ENCODE measurements at places on chromosomes 4 and X.
A peak's percentile ranks its signal among the peaks of the same experiment; 100 is the strongest.

DNA sequence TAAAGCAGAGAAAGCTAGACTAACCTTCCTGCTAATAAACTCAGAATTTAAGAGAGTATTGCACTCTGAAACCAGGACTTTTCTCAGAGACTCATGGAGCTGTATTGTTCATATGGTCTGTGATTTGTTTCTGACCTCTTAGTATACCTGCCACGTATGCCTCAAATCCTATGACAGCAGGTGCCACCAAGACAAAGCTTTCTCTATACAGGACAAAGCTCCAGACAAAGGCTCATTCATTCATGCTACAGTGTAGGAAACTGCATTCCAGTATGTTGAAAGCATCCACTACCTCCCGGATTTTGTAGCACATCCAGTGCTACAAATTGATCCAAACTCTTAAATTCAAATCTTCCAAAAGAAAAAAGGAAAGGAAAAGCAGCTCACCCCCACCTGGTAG, 178.3 kb downstream of the CHIC2 start:
- DNase-seq, result peak; percentile 82

DNA sequence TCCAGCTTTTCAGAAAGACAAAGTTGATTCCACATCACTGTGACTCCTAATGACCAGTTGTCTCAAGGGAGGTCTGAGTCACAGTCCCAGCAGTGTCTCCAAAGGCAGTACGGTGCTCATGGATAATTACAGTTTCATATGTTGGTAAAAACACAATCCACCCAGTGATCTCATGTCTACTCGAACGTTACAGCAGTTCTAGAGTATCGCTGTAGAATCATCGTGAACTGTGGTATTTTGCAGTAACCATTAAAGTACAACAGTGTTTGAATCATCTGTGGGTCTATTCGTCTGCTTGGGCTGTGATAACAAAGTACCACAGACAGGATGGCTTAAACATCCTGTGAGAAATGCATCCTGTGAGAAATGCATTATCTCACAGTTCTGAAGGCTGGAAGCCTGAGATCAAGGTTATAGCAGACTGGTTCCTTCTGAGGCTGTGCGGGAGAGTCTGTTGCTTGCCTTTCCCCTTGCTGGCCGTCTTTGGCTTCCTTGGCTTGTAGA, 121.1 kb upstream of the SORBS2 start:
- no peak for DNase-seq

- DNase-seq, result peak; percentile 21
Measured at GRCh38 chr4:4990857-4991540, 28.3 kb downstream of the CYTL1 start.

- no peak for DNase-seq
Measured at GRCh38 chr4:105674011-105674410, 34.5 kb downstream of the INTS12 start.

DNA sequence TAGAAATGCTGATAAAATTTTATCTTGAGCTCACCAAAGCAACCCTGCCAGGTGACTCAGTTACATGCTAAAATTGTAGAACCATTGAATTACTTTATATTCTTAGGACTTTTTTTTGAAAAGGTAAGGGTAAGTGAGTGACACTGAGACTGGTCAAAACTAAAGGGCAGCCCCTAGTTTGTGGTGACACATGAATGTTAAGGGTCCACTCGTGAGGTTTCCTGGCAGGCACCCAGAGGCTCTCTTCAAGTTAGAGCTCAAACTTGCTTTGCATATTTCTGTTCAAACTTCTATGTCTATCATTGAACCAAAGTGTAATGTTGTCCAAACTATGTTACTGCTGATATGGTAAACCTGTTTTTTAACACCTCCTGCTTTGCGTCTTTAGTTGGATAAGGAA, 30.5 kb downstream of the TMPRSS11D start:
- no peak for DNase-seq

DNA sequence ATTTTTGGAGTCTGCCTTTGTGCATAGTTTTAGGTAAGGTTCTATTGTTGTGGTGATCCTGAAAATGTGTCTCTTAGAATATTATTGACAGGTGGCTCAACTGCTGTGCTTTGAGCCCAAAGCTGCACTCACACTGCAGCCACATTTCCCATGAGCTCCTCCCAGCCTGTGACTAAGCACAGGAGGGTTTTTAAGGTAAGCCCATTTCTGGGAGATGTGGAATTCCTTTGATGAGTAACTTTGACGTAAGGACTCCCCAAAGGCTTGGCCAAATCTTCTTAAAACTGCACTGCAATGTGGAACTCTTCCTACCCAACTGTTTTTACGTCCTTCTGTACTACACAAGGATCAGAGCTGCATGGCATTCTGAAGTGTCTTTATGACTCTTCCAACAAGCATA, 20.0 kb upstream of the TMPRSS11A start:
- DNase-seq, result no peak

GRCh38 chr4:97144199-97144598, 999.1 kb downstream of the STPG2 start:
- DNase-seq, result no peak

DNA sequence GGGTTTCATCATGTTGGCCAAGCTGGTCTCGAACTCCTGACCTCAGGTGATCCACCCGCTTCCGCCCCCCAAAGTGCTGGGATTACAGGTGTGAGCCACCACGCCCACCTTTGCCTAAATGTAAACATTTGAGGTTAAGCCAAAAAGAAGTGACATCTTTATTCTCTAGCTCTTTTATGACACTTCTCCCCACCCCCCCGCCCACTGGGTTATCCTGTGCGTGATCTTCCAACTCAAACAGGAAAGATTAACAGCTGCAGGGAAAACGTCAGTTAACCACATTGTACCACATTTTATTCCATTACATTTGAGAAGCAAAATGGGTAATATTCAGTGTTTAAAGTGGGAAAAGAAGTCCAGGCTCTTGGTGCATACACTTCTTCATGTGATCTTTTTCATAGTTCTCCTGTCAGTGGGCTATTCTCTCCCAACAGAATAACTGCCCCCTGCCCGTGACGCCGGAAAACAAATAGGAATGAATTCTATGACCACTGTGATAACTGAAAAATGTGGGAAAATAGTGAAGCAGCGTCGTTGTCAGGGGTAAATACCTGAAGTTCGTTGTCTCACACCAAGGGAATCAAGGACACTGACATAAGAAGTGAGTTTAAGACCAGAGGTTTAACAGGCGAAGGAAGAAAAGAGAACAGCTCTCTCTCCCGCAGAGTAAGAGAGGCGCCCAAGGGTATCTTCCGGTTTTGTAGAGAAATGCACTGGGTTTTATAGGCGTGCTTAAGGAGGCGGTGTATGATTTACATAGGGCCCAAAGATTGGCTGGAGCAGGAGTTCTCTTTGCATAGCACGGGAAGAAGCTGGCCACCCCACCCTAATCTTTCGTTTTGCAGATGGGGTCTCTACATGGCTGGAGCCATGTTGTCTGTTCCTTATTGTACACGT, 9.7 kb upstream of the SRD5A3 start:
- DNase-seq, result peak; percentile 55

DNA sequence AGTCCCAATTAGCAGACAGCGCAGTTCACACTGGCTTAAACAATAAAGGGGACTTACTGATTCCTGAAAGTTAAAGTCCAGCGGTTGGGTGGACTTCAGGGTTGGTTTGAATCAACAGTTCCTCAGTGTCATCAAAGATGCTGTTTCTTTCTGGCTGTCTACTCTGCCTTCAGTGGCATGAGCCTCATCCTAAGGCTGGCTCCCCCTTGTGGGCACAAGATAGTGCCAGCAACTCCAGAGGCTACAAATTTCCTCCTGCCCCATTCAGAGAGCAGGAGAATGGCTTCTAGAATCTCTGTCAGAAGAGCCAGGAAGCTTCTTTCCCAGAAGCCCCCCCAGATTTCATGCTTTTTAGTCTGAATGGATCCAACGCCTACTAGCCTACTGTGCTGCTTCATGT, 82.4 kb upstream of the MTM1 start:
- DNase-seq, result peak; percentile 41

- DNase-seq, result peak; percentile 75
Measured at GRCh38 chrX:68433155-68433980, at the start of gene OPHN1. OPHN1 (minus strand) TSS chrX:68433495; CDS start chrX:68433020, 475 bp downstream.

DNA sequence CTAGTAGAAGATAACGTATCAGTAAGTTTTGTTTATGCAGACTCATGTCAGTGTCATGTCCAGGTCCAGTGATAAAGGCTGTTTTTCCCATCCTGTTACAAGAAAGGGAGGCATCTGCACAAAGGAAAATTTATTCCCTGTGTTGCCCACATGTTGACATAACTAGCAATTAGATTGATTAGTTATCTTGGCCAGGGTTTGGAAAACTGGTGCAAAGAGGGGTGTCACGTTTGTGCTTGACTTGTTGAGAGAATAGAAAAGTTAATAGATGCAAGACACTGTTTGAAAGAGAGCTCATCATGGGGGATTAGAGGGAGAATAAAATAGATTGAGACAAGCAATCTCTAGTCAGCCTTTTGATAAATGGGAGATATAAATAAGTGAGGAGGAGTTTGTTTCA, 1357.0 kb upstream of the AGA start:
- DNase-seq, result no peak

- DNase-seq, result no peak
Measured at GRCh38 chr4:22019676-22020075, 71.1 kb upstream of the KCNIP4 start.

- no peak for DNase-seq
Measured at GRCh38 chr4:102533904-102534303, 32.7 kb downstream of the NFKB1 start.

DNA sequence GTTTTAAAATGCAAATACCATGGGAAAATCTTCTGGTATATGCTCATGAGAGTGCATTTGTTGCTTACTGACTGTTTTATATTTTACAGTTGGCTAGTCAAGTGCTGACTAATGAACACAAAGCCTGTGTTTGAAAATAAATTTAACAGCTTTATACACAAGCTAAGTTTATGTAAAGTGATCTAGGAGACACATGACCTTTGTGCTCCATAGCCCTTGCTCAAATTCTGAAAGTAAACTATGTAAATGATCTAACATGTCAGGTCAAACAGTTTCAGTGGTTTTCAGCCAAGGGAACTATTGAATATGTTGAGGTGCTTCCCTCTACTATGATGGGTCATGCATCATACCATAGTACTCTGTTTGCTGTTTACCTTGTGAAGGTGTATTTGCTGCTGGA, 36.7 kb downstream of the DIAPH2 start:
- no peak for DNase-seq

GRCh38 chr4:82784681-82785610, 13.7 kb downstream of the SCD5 start:
- DNase-seq, result no peak
